ENCODE measurements at places on chromosomes 4 and X.

- no peak for DNase-seq
Observed at GRCh38 chrX:25003066-25003849, 12.5 kb downstream of the ARX start.

DNA sequence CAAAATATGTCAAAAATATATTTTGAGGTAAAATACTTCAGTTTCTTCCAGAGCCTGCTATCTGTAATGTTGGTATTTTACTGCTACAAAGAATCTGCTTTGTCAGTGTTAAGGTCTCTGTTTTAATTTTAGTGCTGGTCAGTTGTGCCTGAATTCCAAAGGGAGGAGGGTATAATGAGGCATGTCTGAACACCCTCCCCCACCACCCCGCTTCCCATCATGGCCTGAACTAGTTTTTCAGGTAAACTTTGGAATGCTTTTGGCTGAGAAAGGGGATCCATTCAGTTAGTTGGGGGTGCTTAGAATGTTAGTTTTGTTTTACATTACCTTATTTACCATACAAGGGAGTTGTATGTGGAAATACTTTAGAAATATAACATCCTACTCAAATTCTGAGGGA is 158.5 kb downstream of the MID1IP1 start:
- no peak for DNase-seq

GRCh38 chr4:84826681-84827080 is 139.8 kb downstream of the WDFY3 start:
- DNase-seq: no peak

- DNase-seq: no peak
Observed at GRCh38 chr4:30768277-30768676, 48.1 kb downstream of the PCDH7 start.

DNA sequence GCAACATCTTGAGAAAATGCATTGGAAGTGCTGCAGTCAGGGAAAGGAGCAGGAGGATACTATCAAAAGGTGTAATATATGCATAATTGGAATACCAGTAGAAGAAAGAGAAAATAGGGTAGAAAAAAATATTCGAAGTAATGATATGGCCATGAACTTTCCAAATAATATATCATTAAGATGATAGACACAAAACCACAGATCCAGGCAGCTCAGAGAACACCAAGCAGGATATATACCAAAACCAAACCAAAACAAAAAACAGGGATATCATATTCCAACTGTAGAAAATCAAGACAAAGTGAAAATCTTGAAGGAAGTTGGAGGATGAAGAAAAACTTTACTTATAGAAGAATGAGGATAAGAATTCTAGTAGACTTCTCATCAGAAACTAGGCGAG is 9.7 kb upstream of the POLA1 start:
- DNase-seq: no peak

DNA sequence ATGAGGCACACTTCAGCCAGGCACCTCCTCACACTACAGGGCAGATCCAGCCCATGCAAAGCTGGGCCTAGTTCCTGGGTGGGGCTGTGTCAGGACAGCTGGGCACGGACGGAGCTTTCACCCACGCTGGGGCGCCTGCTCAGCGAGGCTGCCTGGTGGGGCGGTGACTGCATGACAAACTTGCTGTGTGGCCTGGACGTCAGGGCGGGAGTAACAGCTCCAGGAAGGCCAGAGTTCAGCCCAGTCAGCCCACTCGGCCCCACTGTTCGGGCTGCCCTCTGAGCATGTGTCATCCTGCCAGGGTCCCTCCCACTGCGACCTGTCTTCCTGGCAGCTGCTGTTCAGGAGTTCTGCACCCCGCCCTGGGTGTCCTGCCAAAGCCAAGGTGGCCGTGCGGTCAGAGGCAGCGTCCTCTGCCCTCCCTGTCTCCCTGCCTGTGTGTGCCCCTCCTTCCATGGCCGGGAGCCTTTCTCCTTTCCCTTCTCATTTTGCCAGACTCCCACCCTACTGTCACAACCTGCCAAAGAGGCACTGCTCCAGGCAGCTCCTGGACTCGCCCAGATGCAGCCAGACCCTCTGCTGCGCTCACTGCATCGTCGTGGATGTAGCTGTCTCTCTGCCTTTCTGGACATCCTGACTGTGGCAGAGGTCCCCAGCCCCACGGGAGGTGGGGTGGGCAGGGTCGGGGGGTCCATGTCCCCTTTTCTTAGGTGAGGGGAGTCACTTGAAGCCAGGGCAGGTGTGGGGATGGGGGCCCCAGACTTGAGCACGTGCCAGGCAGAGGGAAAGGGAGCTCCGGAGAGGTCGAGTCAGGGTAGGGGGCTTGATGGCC is 33.0 kb upstream of the KIAA0232 start:
- DNase-seq: peak; percentile 82

- DNase-seq: no peak
Observed at GRCh38 chr4:132587626-132588025, 561.5 kb upstream of the PCDH10 start.

DNA sequence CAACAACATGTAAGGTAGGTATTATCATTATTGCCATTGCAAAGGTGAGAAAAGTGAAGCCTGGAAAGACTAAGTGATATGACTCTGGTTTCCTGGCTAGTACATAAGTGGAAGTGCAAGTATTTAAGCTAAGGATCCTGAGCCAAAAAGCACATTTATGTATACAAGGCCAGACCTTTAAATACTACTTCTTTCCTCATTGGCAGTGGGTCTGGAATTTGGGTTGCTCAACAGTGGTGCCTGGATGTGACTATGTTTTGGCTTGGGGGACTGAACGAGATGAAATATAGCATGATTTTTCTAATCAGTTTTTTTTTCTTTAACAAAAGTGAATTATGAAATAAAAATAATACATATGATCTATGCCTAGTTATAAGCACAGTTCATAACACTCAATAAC is 7.4 kb upstream of the FGF13 start:
- no peak for DNase-seq

DNA sequence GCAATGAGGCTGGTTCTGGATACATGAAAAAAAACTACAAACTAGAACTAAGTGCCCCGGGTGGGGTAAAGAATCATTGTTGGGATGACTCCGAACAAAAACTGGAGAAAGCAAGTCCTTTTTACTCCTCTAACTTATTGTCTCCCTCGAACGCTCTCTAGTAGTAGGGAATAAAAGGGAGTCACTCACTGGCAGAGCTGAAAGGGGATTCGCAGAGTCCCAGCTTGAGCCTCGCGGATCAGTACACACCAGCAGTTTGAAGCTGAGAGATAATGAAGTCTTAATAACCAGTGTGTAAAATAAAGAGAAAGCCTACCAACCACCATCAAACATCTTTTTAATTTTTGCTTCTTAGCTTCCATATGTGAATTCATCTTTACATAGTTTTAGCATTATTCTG is 521.9 kb upstream of the ARX start:
- no peak for DNase-seq

DNA sequence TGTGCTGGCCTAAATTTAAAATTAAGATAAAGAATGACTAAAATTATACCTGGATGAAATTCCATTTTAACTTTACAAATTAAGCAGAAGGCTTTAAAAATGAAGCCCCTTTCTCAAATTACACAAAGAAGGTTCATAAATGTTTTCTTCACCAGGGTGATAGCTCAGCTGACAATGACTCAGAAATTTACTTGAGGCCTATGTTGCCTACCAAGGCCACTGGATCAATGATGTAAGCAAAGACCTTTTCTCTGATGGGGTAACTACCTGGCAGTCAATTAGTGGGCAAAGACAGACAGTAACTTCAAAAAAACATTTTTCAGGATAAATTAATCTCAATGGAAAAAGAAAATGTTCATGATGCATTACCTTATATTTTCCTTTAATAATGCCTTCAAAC is 23.9 kb upstream of the GPR34 start:
- DNase-seq: no peak

DNA sequence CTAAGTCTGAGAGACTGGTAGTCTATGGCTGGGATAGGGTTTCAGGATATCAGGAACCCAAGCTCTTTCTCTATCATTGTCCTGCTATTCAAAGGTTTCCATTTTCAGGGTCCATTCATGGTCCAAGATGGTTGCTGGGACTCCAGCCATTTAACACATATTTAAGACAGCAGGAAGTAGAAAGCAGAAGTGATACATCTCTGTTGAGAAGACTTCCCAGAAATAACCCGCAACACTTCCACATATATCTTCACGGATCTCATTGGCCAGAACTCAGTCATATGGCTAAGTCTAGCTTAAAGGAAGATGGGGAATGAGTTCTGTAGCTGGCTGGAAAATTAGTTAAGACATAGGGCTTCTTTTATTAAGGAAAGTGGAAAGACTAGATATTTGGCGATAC is 23.8 kb downstream of the CTSO start:
- DNase-seq: no peak

- no peak for DNase-seq
Observed at GRCh38 chr4:2867758-2868491, 24.3 kb downstream of the ADD1 start.

- no peak for DNase-seq
Observed at GRCh38 chr4:53432528-53433424, 55.3 kb downstream of the FIP1L1 start.

GRCh38 chr4:17851959-17852358 is 41.2 kb downstream of the NCAPG start:
- no peak for DNase-seq

GRCh38 chr4:180665481-180665880 is 1577.7 kb upstream of the TENM3 start:
- no peak for DNase-seq

- no peak for DNase-seq
Observed at GRCh38 chrX:127764674-127765073, 287.5 kb downstream of the ACTRT1 start.

GRCh38 chrX:71671043-71671780 is 3.9 kb downstream of the LOC101059915 start:
- DNase-seq: no peak

GRCh38 chr4:119748853-119749252 is 120.2 kb upstream of the PDE5A start:
- no peak for DNase-seq

DNA sequence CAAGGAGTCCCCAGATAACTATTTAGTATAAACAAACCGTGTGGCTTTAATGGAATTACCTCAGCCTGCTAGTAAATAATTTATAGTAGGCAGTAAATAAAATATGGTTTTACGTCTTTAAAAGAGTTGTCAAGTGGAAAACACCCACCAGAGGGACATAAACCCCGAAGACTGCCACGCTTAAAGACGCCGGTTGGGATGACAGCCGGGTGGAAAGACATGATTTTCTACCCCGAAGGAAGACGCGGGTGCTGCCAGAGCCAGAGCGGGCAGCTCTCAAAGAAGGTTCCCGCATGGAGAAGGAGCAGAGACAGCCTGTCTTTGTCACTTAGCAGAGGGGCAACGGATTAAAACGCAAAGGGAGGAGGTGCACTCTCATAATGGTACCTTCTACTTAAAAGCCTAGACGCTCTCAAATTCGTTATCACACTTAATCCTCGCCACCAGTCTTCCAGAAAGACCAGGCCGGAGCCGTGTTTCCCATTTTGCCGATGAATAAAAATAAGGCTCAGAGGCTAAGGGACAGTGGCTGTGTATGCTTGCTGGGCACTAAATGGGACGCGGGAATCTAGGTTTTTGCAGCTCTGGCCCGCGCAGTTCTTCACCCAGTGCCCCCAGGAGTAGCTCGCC is 140.5 kb upstream of the ZIC3 start:
- DNase-seq: no peak

DNA sequence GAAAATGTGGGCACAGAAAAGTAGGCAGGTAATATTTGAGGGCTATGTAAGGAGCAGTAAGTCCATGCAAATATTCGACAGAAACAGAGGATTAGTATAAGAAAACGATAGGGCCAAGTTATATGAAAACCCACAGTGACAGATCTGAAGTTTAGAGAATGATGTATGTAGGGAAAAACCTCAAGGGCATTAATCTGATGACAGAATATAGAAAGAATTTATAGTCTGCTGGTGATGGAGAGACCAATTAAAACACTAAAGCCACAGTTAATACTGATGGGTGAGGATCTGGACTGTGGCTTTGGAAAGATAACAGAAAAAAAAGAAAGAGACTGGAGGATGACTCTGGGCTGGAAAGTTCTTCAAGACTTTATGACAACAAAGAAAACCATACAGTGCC is 169.7 kb downstream of the PALLD start:
- peak; percentile 57 for DNase-seq

DNA sequence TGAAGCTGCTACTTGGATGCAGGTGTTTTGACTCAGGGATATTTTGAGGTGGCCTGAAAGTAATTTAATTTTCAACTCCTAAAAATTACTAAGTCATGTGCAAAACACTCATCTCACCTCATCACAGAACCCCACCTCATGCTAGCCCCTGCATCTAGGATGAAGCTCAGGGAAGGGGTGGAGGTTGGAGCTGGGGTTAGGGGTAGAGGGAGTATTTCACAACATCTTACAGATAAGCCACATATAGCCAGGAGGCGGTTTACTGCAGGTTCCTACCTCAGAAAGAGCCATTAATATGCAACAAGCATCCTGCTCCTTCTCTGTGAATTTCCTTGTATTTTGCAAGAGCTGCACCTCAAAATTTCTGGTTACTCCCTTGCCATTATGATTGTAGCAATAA is 70.5 kb upstream of the TSPAN5 start:
- DNase-seq: no peak

- DNase-seq: no peak
Observed at GRCh38 chrX:153948847-153949805, 4.7 kb upstream of the RENBP start.

GRCh38 chr4:132384709-132385108 is 764.4 kb upstream of the PCDH10 start:
- no peak for DNase-seq

DNA sequence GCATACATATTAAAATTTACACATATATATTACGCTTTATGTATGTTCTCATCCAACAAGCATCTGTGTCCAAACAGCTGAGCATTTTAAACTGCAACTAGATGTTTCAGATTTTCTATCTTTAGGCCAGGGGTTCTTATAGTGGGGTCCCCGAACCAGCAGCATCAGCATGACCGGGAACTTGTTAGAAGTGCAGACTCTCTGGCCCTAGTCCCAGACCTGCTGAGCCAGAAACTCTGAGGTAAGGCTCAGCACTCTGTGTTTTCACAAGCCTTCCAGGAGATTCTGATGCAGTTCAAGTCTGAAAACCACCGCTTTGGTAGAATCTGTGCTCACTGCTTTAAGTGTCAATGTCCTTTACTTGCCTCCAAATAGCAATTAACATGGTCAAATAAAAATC is 266.2 kb upstream of the CASK start:
- DNase-seq: no peak

GRCh38 chrX:123424546-123424945 is 240.5 kb downstream of the GRIA3 start:
- no peak for DNase-seq

DNA sequence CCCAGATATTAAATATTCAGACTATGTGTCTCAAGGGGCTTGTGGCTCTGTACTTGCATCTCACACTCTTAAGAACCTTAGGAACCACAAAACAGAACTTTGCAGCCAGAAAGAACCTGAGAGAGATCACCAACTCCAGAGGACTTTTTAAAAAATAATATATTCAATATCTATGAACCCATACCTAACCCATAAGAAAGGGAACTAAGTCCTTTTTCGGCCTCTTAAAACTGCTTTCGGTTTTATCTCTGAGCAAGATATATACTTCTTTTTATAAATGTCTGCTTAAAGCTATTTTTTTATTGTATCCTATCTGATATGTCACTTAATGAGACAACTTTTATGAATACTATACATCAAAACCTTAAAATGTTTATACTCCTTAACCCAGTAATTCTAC is 10.9 kb downstream of the SMARCA1 start:
- no peak for DNase-seq

Measured in hepatic stellate cell (primary cell).